ENCODE measurements at places on chromosomes 3 and 15.

DNA sequence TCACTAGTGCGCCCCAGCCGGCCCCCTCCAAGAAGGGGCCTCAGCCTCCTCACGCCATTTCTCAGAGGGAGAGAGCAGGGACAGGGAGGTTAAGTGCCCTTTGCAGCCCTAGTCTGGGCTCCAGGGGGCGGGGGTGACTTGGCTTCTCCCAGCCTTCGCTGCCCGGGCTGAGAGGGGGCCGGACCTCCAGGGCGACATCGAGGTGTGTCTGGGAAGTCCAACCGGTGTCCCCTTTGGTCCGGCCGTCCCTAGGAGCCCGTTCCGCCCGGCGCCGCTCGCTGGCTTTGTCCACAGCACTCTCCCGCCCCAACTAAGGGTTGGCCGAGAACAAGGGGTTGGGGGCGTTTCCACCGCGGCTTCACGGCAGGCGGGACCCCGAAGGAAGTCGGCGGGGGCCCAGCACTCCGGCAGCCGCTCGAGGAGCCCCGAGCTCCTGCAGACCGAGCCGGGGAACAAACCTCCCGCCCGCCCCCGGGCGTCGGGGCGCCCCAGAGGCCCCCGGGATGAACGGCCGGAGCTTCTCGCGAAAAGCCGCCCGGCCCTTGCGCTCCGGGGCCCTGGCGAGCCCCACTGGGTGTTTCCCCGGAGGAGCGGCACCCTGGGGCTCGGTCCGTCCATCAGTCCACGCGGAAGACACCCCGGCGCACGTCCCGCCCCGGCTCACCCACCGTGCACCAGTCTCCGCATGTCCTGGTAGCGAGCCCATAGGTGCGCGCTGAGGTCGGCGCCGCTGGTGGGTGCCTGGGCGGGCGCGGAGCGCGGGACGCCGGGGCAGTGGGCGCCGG, 627 bp downstream of the NT5DC2 start:
- DNase-seq, result no peak

- DNase-seq, result no peak
These were observed 38.7 kb downstream of the FGD5 start for GRCh38 chr3:14857506-14857905.

- DNase-seq, result no peak
These were observed 1.5 kb downstream of the CD80 start for GRCh38 chr3:119557877-119558269.

GRCh38 chr3:46272028-46272451, 29.8 kb downstream of the CCR3 start:
- no peak for DNase-seq

- DNase-seq, result no peak
These were observed 228.6 kb upstream of the CMC1 start for GRCh38 chr3:28012830-28013229.

DNA sequence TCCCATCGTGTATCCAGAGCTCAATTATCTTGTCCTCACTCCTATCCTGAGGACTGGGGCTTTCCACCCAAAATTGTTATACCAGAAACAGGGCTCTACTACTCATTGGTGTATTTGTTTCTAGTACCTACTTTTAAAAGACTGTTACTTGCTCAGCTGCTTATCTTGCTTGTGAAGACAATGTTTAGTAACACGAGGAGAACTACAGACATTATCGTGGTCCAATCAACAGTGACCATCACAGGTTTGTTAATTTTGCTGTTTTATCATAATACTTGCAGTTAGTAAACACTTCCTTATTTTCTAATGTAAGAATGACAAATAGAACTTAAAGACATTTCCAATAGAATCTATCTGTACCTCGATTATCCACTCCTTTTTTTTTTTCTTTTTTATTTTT, 13.5 kb downstream of the LRCH3 start:
- no peak for DNase-seq

GRCh38 chr3:150225986-150226385, 182.1 kb upstream of the TSC22D2 start:
- no peak for DNase-seq

GRCh38 chr3:197889204-197889930, 60.6 kb upstream of the RPL35A start:
- no peak for DNase-seq

GRCh38 chr3:151351219-151351618, 21.9 kb upstream of the P2RY13 start:
- no peak for DNase-seq

DNA sequence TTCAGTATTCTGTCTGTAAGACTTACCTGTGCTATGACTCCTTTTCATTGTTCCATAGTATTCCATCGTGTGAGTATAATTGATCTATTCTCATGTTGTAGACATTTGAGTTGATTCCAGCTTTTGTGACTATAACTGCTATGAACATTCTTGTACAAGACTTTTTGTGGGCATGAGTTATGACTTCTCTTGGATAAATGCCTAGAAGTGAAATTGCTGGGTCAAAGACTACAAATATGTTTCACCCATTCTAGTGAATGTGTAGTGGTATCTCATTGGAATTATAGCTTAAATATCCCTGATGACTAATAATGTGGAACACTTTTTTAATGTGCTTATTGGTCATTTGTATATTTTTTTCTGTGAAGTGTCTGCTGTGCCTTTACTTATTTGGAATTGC, 27.6 kb upstream of the NPHP3 start:
- DNase-seq, result no peak

GRCh38 chr15:36688310-36689011, 109.0 kb downstream of the CDIN1 start:
- no peak for DNase-seq

GRCh38 chr3:124132813-124133212, 140.9 kb upstream of the ROPN1 start:
- no peak for DNase-seq

DNA sequence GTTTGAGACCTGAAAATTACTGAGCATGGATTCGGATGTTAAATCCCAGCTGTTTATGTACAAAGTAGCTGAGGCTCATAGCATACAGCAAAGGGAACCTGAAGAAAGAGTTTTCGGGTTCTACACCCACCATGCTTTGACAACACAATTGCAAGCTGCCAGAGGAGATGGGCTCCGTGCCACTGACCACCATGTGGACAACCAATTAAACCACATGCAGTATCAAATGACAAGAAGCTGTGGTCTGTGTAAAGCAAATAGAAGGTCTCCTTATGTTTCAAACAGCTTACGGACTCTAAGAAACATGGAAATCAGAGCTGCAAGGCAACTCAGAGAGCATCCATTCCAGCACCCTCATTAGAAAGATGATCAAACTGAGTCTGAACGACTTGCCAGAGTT, 12.9 kb downstream of the GABRB3 start:
- no peak for DNase-seq

DNA sequence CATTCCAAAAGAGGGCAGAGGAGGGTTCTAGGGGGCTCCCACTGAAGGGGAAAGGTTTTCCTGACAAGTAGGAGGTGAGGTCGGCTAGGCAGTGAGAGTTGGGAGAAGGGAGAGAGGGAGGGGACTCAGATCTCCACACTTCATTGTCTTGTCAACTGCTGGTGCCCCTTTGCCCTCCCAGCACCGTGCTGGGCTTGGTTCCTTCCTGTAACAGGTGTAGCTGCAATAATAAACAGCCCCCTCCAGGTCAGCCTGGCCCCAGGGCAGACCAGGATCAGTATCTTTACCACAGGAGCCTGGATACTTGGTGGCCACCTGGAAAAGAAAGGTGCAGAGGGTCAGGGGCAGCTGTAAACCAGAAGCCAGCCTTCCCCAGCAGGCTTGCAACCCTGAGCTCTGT, 2.9 kb upstream of the KCTD6 start:
- no peak for DNase-seq

DNA sequence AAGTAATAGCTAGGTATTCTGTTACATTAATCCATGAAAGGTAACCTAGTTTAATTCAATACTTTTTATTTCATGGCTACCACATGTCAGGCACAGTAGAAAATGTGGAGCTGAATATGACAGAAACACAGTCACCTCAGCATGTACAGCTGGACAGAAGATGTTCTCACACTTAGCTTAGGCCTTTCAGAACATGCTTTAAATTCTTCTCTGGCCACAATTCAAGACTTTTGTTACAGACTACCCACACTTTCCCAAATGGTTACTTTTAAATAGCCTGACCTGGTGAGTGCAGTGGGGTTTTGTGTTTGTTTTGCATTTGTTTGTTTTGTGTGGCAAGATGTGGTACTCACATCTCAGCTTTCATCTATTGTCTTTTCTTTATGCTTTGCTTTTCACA, 1079.5 kb downstream of the IGSF11 start:
- no peak for DNase-seq

- DNase-seq, result no peak
These were observed 191.8 kb downstream of the MAGI1 start for GRCh38 chr3:65846936-65847335.

GRCh38 chr3:177193688-177194268, 3.5 kb downstream of the TBL1XR1 start:
- DNase-seq, result no peak

GRCh38 chr3:127121885-127122284, 71.0 kb upstream of the PRR23E start:
- DNase-seq, result no peak

DNA sequence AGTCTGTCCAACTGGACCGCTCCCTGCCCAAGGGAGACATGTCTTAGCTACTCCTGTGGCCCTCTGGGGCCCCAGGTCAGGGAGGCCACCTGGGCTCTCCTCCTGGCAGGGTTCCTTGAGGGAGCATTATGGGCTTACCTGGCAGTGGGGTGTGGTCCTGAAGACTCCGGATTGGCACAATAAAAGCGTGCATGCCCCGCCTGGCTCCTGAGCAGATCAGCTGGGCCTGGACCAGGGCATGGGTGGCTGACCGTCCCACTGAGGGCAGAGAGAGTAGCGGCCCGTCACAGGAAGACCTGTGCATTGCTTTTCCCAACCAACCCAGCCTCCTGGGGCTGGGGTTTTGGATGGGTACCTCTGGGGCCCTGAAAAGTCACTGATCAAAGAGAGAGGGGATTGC, 5.4 kb downstream of the ACOX2 start:
- no peak for DNase-seq

DNA sequence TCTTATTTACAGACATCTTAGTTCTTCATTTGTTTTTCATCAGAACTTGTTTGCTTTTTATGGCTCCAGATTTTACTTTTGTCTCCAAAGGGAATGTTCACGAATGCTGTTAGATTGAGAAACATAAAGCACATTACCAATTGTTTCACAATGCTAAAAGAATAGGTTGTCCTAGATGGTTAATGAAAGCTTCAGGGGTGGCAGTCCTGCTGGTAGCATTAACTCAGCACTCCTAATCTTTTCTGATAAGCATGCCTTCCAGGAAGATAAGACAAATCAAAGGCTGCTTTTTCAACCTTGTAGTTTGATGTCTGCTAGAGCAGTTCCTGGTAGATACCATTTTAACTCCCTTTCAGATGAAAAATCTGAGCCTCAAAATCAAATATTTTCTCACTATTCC, 619.4 kb downstream of the PYDC2 start:
- DNase-seq, result no peak

DNA sequence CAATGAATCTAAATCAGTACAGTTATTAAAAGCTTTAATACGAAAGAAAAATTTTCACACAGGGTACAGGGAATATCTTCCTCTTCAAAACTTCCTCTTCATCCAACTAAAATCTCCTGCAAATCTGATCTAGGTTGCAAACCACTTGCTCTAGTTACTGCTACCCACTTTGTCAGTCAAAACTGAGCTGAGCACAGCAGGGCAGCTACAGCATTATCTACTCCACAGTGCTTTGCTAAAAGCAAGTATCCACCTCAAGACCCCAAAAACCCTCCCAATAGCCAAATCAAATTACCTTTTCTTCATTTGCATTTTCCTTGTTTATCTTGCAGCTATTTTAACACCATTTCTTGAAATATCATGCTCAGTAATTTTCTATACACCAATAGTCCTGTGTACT, 14.7 kb downstream of the ZNF280D start:
- no peak for DNase-seq

GRCh38 chr3:136291302-136291701, 41.2 kb downstream of the PCCB start:
- DNase-seq, result no peak

GRCh38 chr15:41116116-41116961, at the start of gene INO80:
Gene INO80, minus strand, starts transcription at chr15:41116280. Its CDS starts 19,970 bp downstream, at chr15:41096310.
- peak; percentile 93 for DNase-seq
